ENCODE measurements at places on chromosomes 2 and 18. TPM values are rescaled to one million over a fixed set of nuclear protein-coding genes. Genes with fewer than 3 reads are reported as not detected.

- H3K27ac ChIP-seq = no peak overlapping the region
- no peaks in the 10 kb centered on the region for H3K27me3 ChIP-seq
- H3K4me1 ChIP-seq = no peaks in the 10 kb centered on the region
- DNase-seq = no peak
- no peaks in the 10 kb centered on the region for H3K36me3 ChIP-seq
Observed at GRCh38 chr18:13361431-13361830, 142.9 kb downstream of the LDLRAD4 start.

DNA sequence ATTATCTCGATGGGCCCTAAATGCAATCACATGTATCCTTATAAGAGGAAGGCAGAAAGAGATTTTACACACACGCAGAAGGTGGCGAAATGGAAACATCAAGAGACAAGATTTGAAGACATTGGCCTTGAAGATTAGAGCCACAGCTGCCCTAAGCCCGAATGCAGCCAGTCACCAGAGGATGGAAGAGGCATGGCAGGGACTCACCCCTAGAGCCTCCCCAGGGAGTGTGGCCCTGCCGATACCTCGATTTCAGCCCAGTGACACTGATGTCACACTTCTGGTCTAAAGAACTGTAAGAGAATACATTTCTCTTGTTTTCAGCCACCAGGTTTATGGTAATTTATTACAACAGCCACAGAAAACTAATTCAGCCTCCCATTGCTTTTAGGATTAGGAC is 17.4 kb downstream of the TTC39C start:
- no peak overlapping the region for H3K4me3 ChIP-seq
- no peaks in the 10 kb centered on the region for H3K27me3 ChIP-seq
- H3K27ac ChIP-seq = no peak overlapping the region
- no peaks in the 10 kb centered on the region for H3K36me3 ChIP-seq
- no peak for DNase-seq

GRCh38 chr2:240114233-240114632 is 21.9 kb downstream of the COPS9 start:
- no peaks in the 10 kb centered on the region for H3K4me1 ChIP-seq
- H3K36me3 ChIP-seq = no peaks in the 10 kb centered on the region
- peaks cover 6% of the 10 kb centered on the region for H3K27me3 ChIP-seq
- no peak overlapping the region for H3K27ac ChIP-seq

DNA sequence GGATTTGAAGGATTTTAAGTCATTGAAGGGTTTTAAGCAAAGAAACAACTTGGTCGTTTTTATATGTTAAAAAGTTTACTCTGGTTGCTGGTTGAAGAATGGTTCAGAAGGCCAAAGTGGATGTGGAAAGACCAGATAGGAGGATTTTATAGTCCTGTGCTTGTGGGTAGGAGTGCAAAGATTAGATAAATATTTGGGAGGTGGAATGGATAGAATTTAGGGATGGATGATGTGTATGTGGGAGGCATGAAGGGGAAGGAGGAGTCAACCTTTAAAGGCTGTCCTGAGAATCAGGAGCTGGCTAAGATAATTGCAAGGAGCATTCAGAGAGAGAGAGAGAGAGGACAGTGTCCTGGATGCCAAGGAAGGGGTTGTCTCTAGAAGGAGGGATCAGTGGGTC is 190.1 kb upstream of the SPRED2 start:
- H3K27ac ChIP-seq = no peak overlapping the region
- H3K36me3 ChIP-seq = no peaks in the 10 kb centered on the region
- no peaks in the 10 kb centered on the region for H3K4me1 ChIP-seq

DNA sequence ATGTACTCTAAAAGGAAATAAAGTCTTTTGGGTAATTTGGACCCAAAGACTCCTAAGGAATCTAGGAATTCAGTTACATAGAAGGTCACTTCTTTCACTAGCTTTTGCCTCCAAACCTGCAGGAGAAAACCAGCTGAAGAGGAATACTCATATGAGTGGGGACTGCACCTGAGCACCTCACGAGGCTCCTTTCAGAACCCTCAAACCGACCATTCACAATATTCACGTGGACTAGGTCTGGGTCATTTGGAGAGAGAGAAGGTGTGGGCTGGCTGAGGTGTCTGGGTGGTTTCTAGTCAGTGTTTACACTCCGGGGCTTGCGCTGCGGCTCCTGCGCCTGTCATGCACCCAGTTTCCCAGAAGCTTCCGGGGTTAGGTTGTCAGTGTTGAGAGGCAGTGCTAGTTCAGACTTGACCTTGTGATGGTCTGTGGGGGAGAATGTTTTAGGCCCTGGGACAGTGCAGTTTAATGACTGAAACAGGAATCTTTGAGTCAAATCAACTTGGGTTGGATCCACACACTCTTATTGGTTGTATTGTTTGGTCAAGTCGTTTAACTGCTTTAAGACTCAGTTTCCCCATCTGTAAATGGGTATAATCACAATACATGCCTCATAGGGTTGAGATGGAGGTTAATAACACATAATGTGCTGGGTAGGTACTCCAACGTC is 78.4 kb downstream of the LIMS1 start:
- no peaks in the 10 kb centered on the region for H3K27me3 ChIP-seq
- H3K4me1 ChIP-seq = peaks cover 6% of the 10 kb centered on the region
- no peak for DNase-seq
- peaks cover 6% of the 10 kb centered on the region for H3K36me3 ChIP-seq

- no peaks in the 10 kb centered on the region for H3K27me3 ChIP-seq
- H3K4me1 ChIP-seq = no peaks in the 10 kb centered on the region
- no peak overlapping the region for H3K27ac ChIP-seq
- no peak overlapping the region for H3K4me3 ChIP-seq
- no peaks in the 10 kb centered on the region for H3K36me3 ChIP-seq
- DNase-seq = peak; percentile 65
Observed at GRCh38 chr2:11248-11941, 34.9 kb downstream of the FAM110C start.

DNA sequence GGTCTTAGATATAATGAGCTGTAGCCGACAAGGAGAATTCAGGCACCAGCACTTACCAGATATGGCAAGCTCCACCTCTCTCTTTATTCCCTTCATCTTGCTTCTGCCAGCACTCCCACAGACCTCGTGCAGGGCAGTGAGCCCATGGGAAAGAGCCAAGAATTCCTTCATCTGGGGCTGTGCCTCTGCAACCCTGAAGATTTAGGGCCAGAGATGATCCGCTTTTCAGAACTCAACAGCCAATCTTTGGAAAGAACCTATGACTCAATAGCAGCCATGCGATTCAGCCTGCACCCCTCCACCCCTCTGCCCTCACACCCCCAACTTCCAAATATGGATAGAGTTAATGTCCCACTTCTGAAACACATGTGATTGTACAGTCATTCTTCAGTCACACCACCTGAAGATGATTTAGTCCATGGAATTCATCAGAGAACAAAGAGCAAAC is 533.7 kb upstream of the TNP1 start:
- no peak overlapping the region for H3K4me3 ChIP-seq
- H3K4me1 ChIP-seq = peaks cover 33% of the 10 kb centered on the region
- H3K36me3 ChIP-seq = no peaks in the 10 kb centered on the region
- no peaks in the 10 kb centered on the region for H3K27me3 ChIP-seq

DNA sequence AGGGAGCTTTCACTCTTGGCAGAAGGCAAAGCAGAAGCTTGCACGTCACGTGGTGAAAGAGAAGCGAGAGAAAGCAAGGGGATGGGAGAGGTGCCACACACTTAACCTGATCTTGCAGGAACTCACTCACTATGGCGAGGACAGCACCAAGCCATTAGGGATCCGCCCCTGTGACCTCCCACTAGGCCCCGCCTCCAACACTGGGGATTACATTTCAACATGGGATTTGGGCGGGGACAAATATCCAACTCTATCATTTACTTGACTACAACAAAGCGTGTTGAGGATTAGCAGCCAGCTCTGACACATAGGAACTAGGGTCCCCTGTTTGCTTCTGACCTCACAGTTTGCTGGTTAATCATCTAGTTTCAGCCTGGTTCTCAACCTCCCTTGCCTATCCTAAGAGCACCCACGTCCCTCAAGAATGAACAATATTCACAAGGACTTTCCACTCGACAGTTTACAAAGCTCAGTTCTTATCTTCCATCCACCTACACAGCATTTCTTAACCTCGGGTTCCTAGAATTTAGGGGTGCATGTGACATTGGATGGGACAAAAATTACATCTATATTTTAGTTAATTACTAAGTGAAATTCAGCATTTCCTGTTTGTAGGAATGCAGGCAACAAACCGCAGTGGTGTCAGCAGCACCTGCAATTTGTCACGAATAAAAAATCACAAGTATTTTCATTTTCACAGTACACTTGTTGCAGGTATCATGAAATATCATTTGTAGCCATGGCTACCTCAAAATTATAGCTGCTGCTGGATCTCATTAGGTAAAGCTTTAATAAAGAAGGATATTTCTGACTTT is 36.0 kb downstream of the LBH start:
- H3K27ac ChIP-seq = no peak overlapping the region
- no peak overlapping the region for H3K4me3 ChIP-seq
- no peaks in the 10 kb centered on the region for H3K36me3 ChIP-seq
- peaks cover 12% of the 10 kb centered on the region for H3K4me1 ChIP-seq

GRCh38 chr2:44934038-44934982 is 7.2 kb upstream of the SIX3 start:
- H3K27me3 ChIP-seq = peaks cover 89% of the 10 kb centered on the region
- H3K4me1 ChIP-seq = no peaks in the 10 kb centered on the region
- no peak overlapping the region for H3K27ac ChIP-seq
- DNase-seq = no peak
- no peak overlapping the region for H3K4me3 ChIP-seq
- no peaks in the 10 kb centered on the region for H3K36me3 ChIP-seq

DNA sequence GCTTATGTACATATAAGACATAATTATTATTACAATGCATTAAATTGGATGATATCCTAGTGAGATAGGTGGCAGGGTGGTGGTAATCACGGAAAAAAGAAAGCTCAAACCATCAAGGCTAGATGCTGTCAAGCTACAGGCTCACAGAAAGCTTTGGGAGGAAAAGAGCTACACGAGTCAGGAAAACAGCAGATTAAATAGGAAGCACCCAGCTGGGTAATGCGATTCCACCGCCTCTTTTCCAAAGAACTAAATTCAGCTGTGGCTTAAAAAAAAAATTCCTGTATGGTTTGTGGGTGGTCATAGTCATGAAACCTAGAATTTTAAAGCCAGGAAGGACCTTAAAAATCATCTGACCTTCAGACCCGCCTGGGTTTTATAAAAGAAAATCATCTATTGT is 23.7 kb upstream of the PTPN4 start:
- DNase-seq = no peak
- no peaks in the 10 kb centered on the region for H3K36me3 ChIP-seq

DNA sequence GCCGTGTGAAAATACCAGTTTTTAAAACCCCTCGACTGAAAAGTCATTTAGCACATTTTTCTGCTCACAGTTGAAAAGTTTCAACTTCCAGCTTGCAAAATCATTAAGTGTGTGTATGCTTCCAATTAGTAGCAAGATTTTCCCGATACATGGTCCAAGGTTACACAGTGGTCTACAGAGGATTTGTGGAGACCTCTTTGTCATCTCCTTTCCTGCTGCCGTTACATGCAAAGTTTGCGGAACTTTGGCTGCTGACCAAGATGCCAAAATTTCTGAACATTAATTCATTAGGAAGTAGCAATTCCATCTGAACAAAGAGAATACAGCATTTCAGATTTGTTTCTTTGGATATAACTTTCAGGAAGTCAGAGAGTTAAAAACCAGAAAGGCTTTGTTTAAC is 474.6 kb downstream of the PLCL1 start:
- H3K36me3 ChIP-seq = no peaks in the 10 kb centered on the region
- H3K4me1 ChIP-seq = peaks cover 5% of the 10 kb centered on the region
- peaks cover 3% of the 10 kb centered on the region for H3K27me3 ChIP-seq
- H3K27ac ChIP-seq = no peak overlapping the region
- H3K4me3 ChIP-seq = no peak overlapping the region

GRCh38 chr2:167398873-167399272 is 510.6 kb downstream of the XIRP2 start:
- no peaks in the 10 kb centered on the region for H3K27me3 ChIP-seq
- no peaks in the 10 kb centered on the region for H3K4me1 ChIP-seq
- no peaks in the 10 kb centered on the region for H3K36me3 ChIP-seq
- H3K4me3 ChIP-seq = no peak overlapping the region

DNA sequence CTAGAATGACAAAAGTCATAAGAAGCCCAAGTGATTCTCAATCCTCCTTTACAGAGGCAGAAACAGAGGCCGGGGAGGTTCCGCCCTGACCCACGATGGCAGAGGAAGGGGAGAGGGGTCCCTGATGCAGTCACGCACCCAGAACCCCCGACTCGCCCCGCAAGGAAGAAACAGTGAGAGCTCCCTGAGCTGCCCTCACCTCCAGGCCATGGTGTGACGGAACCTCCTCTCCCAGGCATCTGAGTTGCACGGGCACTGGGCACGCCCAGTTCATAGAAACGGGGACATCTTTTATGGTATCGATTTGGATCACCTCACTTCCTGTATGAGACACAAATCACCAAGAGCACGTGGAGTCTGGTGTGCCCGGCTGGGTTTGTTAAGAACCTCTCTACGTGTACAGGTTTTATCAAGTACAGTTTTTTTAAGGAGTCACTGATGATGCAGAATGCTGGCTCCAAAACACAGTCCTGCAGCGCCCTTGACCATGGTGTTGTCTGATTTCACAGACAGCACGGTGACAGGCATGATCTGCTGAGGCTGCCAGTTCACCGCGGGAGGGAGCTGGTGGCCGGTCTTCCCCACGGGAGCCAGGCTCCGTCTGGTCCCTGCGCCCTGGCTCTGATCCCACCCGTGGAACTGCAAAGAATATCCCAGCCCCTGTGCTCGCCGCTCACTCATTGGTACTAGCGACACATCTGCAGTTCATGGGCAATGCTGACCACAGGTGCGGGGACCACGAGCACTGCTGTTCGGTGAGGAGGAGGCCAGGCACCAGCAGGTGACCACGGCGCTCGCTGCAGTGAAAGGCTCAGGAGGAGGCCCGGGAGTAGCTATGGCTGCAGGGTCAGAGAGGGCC is 35.6 kb downstream of the PXDN start:
- peak overlapping the region; percentile 42 for H3K27ac ChIP-seq
- H3K36me3 ChIP-seq = no peaks in the 10 kb centered on the region
- DNase-seq = peak; percentile 54
- H3K4me3 ChIP-seq = no peak overlapping the region
- H3K27me3 ChIP-seq = no peaks in the 10 kb centered on the region
- peaks cover 13% of the 10 kb centered on the region for H3K4me1 ChIP-seq

- H3K27ac ChIP-seq = no peak overlapping the region
- no peak for DNase-seq
- H3K27me3 ChIP-seq = no peaks in the 10 kb centered on the region
Observed at GRCh38 chr2:194938066-194938465, 719.0 kb upstream of the SLC39A10 start.

DNA sequence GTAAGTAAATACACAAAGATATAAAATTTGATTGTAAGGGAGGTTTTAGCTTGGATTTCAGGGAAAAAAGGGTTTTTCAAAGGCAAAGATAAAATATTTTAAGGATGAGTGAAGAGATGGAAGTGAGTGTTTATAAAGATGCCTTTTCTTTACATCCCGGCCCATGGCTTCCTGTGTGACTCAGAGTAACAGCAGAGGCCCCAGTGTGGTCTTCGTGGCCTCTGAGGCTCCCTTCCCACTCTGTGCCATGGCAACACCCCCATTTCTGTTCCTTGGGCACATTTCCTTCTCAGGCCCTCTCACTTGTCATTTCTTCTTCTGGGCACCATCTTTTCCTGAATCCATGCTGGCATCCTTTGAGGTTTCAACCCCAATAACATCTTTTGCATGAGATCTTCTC is 92.6 kb upstream of the TMEM18 start:
- no peaks in the 10 kb centered on the region for H3K36me3 ChIP-seq
- DNase-seq = no peak
- no peaks in the 10 kb centered on the region for H3K27me3 ChIP-seq
- H3K4me3 ChIP-seq = no peak overlapping the region

GRCh38 chr2:109365131-109365530 is 236.1 kb downstream of the SH3RF3 start:
- H3K4me3 ChIP-seq = no peak overlapping the region
- H3K27ac ChIP-seq = no peak overlapping the region
- no peaks in the 10 kb centered on the region for H3K27me3 ChIP-seq

SOX11 gene
- total RNA-seq = 0.59 TPM

FHL2 gene
- 568 TPM for total RNA-seq

SLC66A3 gene
- total RNA-seq = 68.8 TPM

TMEM163 gene
- under 0.01 TPM for total RNA-seq

PAX8 gene
- 2.9 TPM for total RNA-seq

FAP gene
- total RNA-seq = 582 TPM

DSG1 gene
- not detected for total RNA-seq
